Mucosa of descending colon (tissue), 3 donors: ENCODE measurements at places on chromosomes 1 and 21. TPM values are rescaled to one million over a fixed set of nuclear protein-coding genes. Genes with fewer than 3 reads are reported as not detected.
A peak's percentile ranks its signal among the peaks of the same experiment; 100 is the strongest.

GRCh38 chr1:200228081-200228480, 181.8 kb downstream of the ZNF281 start:
- DNase-seq, result no peak

- DNase-seq, result no peak
Measured at GRCh38 chr1:12599657-12600056, 18.4 kb downstream of the DHRS3 start.

GRCh38 chr1:200838676-200839445, 33.9 kb upstream of the GPR25 start:
- DNase-seq, result no peak

- no peak for DNase-seq
Measured at GRCh38 chr1:208252836-208253576, 8.8 kb upstream of the PLXNA2 start.

DNA sequence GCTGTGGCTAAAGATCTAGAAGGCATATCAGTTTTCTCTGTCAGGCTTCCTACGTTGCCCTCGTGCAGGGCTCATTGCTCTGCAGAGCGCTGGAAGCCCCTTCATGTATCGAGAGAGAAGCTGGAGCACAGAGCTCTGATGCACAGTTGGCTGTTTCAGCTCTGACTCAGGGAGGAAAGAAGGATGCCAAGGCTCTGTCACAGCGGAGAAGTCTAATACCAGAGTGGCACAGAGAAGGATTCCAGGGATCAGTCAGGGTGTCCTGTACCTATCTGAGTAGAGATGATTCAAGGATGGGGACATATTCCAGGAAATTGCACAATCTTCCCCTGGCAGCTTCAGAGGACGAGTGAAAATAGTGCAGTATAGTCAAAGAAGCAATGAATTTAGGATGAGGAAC, 179.2 kb upstream of the FMN2 start:
- no peak for DNase-seq

The SHISA4 gene
- 1.2 TPM for total RNA-seq

The LCE2C gene
- total RNA-seq, result not detected

DNA sequence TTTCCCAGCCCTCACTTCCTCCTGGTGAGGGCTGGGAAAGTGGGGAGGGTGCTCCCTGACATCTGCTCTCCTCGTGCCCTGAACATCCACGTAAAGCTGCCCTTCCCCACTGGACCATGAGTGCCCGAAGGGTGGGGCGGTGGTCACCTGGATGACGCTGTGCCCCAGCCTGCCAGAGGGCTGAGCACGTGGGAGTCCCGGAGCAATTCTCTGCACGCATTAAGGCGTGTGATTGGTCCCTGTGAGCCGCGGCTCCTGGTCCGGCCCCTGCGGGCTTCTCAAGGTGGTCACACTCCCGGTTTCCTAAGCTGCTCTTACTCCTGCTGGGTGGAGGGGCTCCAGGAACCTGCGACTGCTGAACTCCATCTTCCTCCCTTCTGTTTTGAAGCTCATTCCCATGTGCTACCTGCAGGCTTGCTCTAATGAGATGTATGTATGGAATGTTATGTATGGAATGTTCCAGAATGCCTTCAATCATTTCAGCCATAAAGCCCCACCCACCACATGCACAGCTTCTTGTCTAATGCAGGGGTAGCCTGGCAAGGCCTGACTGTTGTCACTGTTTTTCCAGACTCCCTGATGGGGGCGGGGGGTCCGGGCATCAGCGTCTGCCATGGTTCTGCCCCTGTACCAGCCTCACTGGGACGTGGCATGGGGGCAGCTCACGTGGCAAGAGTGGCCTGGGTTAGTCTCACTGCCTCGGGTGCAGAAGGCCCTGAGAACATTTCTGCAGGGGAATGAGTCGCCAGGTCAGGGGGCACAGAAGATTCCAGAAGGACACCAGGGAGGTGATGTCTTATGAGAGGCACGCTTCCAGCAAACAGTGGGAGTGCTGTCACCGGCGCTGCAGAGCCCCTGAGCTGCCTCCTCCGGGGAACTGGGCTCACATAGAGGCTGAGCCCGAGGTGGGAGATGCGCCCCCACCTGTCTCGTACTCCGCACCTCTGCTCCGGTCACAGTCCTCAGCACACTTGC, 19.4 kb downstream of the KRTAP10-1 start:
- DNase-seq, result no peak

- no peak for DNase-seq
Measured at GRCh38 chr1:175841738-175842187, 98.4 kb upstream of the TNR start.

- no peak for DNase-seq
Measured at GRCh38 chr1:225119307-225119706, 189.8 kb downstream of the DNAH14 start.

The SLC1A7 gene
- 0.98 TPM for total RNA-seq

GRCh38 chr21:14982336-14982735, 82.5 kb downstream of the NRIP1 start:
- DNase-seq, result no peak

DNA sequence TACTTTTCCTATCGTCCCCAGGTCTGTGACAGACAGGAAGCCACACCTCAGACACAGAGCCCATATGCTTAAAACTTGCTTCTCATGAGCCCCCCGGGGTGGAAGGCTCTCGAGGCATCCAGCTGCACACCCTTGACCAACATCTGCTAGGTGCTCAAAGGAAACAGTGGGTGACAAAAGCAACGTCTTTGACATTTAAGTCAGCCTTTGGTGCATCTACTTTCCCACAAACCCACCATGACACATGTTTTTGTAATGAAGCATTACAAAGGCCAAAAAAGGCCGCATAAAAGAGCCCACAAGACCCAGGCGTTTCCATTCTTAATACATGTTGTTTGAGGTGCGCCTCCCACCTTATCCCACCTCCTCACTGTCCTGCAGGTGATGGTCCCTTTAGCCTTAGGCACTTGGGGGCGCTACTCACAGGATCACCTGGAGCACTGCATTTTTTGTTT, 11.8 kb upstream of the FASLG start:
- DNase-seq, result no peak

DNA sequence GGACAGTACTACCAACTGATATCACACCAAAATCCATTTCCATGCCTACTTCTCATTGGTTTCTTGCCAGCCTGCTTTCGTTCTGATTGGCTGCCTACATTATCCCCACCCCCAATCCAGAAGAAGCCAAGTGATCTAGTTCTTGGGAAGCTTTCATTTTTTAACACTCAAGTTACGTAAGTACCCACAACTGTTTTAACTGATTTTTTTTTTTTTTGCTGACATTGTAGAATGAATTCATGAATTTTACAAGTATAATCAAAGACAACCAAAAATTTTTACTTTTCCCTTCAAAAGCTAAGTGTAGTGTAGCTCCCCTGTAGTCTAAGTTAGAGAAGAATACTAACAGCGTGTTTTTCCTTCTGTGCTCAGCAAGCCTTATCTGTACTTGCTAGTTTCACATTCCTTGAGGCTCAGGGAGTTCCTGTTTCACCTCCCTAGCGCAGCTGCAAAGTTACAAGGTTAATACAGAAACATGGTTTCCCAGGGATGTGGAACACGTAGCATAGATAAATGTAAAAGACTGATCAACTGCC, at the start of gene SLC9C2:
Gene SLC9C2, minus strand, starts transcription at position 17 of the 536 bp plus-strand sequence. CDS start 1,296 bp downstream, outside the sequence.
- no peak for DNase-seq

DNA sequence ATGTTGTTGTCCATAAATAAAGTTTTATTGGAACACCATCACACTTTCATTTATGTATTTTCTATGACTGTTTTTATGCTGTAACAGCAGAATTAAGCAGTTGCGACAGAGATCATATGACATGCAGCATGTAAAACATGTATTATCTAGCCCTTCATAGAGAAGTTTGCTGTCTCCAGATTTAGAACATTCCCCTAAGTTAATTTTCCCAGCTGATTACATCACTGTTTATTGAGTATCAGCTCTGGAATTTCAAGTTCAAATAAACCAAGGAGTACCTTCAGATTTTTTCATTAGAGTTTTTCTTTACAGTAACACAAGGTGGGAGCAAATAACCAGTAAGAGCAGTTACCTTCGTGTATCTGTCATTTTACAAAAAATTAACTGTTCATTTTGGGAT, 792.8 kb downstream of the USP25 start:
- no peak for DNase-seq

- DNase-seq, result peak; percentile 96
Measured at GRCh38 chr1:23422241-23422877, 2.2 kb downstream of the TCEA3 start.

The S100A3 gene
- total RNA-seq, result 2.2 TPM

DNA sequence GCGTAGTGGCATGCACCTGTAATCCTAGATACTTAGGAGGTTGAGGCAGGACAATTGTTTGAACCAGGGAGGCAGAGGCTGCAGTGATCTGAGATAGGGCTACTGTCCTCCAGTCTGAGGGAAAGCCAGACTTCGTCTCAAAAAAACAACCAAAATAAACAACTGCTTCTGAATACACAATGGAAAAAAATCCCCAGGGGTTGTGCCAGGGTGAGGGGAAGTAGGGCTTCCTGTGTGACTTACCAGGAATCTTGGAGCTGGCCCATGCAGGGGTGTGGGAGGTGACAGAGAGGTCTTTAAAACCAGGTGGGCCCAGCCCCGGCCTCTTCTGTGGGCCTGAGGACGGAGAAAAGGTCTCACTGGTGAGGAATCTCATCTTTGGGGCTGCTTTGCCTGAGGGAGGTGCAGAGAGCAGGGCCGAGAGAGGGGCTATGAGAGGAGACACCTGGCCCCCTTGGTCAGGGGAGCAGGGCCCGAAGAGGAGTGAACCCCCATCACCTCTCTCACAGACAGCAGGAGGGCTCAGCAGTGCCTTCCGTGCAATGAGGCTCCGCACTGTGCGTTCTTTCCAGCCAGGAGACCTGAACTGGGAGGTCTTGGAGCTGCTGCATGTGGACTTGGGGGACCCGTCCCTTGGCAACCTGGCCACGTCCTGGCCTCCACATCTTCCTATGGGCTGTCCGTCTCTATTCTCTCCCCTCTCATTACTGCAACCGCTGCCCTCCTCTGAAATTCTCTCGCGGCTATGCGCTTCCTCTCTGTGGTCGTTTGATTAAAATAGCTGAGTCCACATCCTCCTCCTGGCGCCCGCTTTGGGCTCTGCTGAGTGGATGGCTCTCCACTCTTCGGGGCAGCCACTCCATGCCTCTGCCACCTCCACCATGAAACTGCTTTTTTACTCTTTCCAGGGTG, 10.7 kb downstream of the PLA2G5 start:
- DNase-seq, result peak; percentile 13

The FCRL1 gene
- total RNA-seq, result 0.17 TPM

The LCE3A gene
- total RNA-seq, result not detected

The ASPM gene
- total RNA-seq, result 10.9 TPM

DNA sequence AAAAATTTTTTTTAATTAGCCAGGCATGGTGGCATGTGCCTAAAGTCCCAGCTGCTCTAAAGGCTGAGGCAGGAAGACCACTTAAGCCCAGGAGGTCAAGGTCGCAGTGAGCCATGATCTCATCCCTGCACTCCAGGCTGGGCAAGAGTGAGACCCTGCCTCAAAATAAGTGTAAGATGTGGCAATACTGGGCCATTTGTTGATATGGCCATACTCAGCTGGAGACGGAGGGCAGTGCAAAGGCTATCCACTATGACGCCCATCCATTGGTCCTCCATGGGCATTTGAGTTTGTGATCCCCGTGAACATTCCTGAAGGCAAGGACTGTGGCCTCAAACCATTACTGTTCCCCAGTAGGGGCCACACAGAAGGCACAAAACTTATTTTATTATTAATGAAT, 1.5 kb downstream of the CASP9 start:
- DNase-seq, result no peak

The ALG14 gene
- total RNA-seq, result 5.9 TPM

GRCh38 chr1:47432071-47433036, 5.5 kb upstream of the FOXD2 start:
- peak; percentile 88 for DNase-seq

DNA sequence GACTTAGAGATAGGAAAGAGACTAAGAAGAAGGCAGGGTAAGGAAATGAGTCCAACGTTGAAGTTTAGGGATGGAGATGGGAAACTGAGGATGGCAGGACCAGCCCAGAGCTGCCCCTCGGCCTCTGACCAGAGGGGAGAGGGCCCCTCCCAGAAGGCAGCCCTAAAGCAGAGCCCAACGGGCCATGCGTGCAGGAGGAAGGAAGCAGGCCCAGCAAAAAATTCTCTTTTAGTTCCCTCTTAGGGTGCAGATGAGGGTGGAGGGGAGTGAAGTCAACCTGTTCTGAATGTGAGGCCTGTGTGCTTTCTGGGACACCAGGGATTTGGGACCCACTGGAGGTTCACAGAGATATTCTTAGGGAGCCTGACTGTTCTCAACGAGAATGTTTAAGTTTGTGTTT, 225.4 kb downstream of the RHOU start:
- DNase-seq, result no peak

DNA sequence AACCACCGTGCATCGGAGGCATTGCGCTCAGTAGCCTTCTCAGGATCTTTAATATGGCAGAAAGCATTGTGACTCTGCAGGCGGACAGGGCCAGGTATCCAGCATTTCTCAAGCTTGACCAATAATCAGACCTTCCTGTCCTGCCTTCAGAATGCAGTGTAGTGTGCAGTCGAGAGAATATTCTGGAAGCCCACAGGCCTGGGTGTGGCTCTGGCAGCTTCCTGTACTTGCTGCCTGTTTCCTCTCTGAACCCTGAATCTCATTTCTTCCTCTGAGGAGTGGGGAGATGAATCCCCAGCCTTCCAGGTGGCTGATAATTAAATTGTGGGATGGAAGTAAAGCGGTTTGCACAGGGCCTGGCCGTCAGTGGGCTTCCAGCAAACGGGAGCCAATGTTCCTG, 42.3 kb downstream of the ACTL8 start:
- peak; percentile 6 for DNase-seq

GRCh38 chr1:211285196-211285595, 26.0 kb downstream of the RCOR3 start:
- no peak for DNase-seq

GRCh38 chr1:48966583-48966982, 189.9 kb upstream of the BEND5 start:
- no peak for DNase-seq

The CRP gene
- total RNA-seq, result not detected

GRCh38 chr1:53617382-53617781, 121.6 kb downstream of the GLIS1 start:
- DNase-seq, result no peak

DNA sequence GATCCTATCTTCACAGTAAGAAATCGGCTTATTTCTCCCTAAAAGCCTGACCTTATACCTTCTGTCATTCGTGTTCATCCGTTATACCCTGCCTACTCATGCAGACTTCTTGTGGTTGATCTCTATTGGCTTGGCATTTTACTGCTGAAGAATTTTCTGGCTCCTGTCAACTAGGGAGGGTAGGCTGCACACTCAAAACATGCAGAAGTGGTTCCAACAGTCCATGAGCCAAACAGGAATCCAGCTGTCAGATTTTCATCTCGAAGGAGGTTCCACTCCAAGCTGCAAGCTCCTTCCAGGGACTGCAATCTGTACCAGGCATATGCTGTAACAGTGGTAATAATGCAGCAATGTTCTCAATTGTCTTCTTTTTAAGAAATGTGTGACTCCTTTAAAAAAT, 10.1 kb downstream of the DNAJC11 start:
- DNase-seq, result no peak

- DNase-seq, result no peak
Measured at GRCh38 chr1:243628476-243628907, 221.6 kb downstream of the AKT3 start.

- DNase-seq, result no peak
Measured at GRCh38 chr1:244087611-244088010, 36.5 kb downstream of the ZBTB18 start.

GRCh38 chr1:227884370-227885134, 63.2 kb downstream of the WNT9A start:
- DNase-seq, result no peak
